ENCODE measurements at places on chromosomes 12 and 14.
A peak's percentile ranks its signal among the peaks of the same experiment; 100 is the strongest.

DNA sequence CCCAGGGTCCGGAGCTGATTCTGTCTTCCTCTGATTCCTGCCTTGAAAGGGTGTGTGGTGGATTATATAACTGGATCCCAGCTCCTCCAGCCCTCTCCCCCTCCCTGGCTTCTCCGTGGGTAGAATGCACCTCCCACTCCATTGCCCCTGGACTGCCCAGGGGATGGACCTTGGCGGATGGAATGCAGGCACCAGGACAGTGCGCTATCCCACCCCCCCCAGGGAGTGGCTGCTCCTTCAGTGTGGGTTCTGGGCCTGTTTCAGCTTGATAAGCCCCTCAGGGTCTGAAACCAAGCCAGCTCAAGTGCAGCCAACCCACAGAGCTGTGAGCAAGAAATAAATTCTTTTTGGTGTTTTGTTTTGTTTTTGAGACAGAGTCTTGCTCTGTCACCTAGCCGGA is 112.4 kb upstream of the TMEM132D start:
- no peak for DNase-seq

- no peak for DNase-seq
Observed at GRCh38 chr14:27660683-27661082, 1062.8 kb upstream of the NOVA1 start.

DNA sequence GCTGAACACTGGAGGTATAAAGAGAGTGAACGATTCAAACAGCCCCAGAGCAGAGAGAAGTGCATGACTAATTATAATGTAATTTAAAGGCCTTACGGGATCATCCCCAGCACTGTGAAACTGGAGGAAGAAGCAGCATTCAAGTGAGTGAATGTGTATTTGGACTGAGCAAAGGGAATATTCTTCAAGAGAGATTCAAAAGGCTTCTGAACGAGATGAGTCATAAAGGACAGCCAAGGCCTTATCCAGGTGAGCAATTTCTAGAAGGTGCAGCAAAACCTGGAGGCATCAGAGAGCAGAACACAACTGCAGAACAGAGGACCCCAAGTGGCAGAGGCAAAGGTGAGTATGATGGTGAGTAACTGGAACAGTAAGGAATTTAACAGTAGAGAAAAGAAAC is 127.2 kb downstream of the BCAT1 start:
- DNase-seq = no peak

DNA sequence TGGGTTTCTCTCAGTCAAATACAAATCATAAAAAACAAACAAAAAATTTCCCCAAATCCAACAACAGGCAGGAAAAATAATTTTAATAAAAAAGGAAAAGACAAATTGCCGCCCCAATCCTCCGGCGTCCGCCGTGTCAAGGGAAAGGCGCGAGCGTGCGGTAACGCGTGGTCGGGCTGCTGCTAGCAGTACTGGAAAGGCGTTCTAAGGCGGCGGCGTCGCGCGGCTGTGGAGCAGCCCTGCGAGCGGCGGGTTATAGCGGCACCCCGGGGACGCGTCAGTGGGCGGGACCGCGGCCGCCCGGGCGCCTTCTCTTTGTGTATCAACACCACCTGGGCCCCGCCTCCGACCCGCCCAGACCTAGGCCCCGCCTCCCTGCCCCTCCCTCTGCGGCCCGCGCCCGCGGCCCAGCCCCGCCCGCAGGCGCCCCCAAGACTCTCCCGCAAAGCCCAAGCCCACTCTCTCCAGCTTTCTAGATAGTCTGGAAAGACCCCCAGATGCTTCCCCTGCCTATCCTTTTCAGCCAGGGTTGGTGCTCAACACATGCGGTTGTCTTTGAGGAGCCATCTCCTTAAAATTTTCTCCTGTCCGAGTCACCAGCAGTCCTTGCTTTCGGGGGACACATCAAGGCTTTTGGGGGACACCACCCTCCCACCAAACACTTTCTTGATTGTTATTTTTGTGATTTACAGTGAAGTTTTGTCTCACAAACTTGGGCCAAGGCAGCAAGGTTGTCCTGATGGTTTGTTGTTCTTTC is at the start of gene SLC38A2:
Gene SLC38A2 (minus strand): TSS at position 230 of the 757 bp plus-strand sequence. CDS start 1,480 bp downstream, outside the sequence.
- DNase-seq = peak; percentile 98

GRCh38 chr12:97968641-97969197 is 506.1 kb downstream of the RMST start:
- no peak for DNase-seq

DNA sequence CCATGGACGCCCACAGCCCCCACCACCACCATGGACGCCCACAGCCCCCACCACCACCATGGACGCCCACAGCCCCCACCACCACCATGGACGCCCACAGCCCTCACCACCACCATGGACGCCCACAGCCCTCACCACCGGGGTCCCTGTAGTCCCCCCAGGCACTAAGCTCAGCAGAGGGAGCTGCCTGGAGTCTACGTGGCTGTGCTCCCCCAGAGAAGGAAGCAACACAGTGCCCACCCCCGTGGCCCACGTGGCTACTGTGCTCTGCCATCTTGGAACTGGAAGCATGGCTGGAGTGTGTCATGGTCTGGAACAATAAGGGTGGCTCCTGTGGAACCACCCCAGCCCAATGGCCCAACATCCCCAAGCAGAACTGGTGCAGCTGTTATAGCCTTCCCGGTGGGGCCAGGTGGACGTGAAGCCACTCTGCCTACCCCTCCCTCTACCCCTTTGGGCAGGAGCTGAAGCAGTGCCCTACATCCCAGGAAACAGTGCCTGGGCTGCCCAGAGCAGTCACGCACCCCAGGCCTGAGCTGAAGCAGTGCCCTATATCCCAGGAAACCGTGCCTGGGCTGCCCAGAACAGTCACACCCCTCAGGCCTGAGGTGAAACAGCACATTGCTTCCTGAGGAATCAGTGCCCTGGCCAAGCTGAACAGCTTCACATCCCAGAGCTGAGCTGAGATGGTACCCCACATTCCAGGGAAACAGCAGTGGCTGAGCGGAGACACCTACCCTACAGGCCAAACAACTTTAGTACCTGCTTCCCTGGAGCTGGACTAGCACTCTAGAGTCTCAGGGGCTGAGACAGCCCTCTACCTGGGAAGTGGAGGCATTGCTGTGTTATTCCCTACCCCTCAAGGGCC is 9.0 kb upstream of the SFSWAP start:
- no peak for DNase-seq

- no peak for DNase-seq
Observed at GRCh38 chr12:124680863-124681778, 113.7 kb upstream of the NCOR2 start.

Data from naive thymus-derived CD4-positive, alpha-beta T cell (primary cell).